ENCODE measurements at places on chromosomes 11 and 22. TPM values are rescaled to one million over a fixed set of nuclear protein-coding genes. Genes with fewer than 3 reads are reported as not detected.

The POU2AF1 gene
- 2.3 TPM for total RNA-seq

The C2CD2L gene
- 26.5 TPM for total RNA-seq

The GRIA4 gene
- total RNA-seq, result not detected

The AMOTL1 gene
- total RNA-seq, result 0.78 TPM

The BTBD18 gene
- total RNA-seq, result not detected

The FBLN1 gene
- total RNA-seq, result not detected

The SCN3B gene
- not detected for total RNA-seq

The DUSP8 gene
- 2.3 TPM for total RNA-seq

The VSTM5 gene
- not detected for total RNA-seq

The PNPLA3 gene
- total RNA-seq, result not detected

The CECR2 gene
- total RNA-seq, result not detected

The OR8H3 gene
- not detected for total RNA-seq

The OR52N4 gene
- 0.48 TPM for total RNA-seq

The PIK3IP1 gene
- total RNA-seq, result 35.3 TPM

The CCDC116 gene
- 0.48 TPM for total RNA-seq

Data from CD8-positive, alpha-beta memory T cell (primary cell).